ENCODE measurements at places on chromosomes 12 and 14.

- DNase-seq = no peak
Measured at GRCh38 chr12:98736352-98737321, 91.5 kb downstream of the APAF1 start.

- DNase-seq = no peak
Measured at GRCh38 chr12:53107122-53107521, 3.8 kb downstream of the SOAT2 start.

GRCh38 chr12:55703288-55703687, 4.4 kb downstream of the ITGA7 start:
- peak; percentile 89 for DNase-seq

GRCh38 chr12:71645268-71645667, 18.4 kb downstream of the ZFC3H1 start:
- no peak for DNase-seq

Measured in gastrocnemius medialis (tissue), 4 donors.